ENCODE measurements at places on chromosomes 6 and 20.

GRCh38 chr6:6492675-6493074 is 95.8 kb upstream of the LY86 start:
- DNase-seq = no peak

- no peak for DNase-seq
These were observed 425.4 kb upstream of the HTR1E start for GRCh38 chr6:86511962-86512361.

- DNase-seq = no peak
These were observed 11.9 kb downstream of the KIF25 start for GRCh38 chr6:168009331-168009730.

- DNase-seq = no peak
These were observed 11.0 kb downstream of the TTBK1 start for GRCh38 chr6:43254138-43254817.

GRCh38 chr6:132070356-132070755 is 119.2 kb upstream of the CCN2 start:
- DNase-seq = no peak

DNA sequence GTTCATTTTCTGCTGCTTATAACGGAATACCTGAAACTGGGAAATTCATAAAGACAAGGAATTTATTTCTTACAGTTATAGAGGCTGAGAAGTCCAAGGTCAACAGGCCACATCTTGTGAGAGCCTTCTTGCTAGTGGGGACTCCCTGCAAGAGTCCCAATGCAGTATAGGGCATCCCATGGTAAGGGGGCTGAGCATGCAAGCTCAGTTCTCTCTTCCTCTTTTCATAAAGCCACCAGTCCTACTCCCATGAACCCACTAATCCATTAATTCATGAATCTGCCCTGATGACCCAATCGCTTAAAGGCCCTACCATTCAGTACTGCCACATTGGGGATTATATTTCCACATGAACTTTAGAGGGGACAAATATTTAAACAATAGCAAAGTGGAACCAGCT is 26.5 kb downstream of the CYB5R4 start:
- DNase-seq = no peak

- DNase-seq = peak; percentile 34
These were observed 93.8 kb downstream of the FOXA2 start for GRCh38 chr20:22490287-22491193.

DNA sequence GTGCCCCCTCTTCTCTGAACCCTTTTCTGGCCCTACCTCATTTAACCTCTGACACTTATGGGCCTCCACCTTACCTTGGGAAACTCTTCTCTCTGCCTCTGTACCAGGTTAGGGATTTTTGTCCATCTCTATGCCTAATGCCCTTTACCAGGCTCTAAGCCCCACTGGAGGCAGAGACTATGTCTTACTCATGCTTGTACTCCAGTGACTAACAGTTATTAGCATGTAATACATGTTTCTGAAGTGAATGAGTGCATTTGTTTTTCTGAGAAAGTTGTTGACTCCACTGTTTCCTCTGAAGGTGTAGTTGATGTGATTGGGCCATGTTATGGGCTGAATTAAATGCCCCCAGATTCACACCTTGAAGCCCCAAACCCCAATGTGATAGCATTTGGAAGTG is 234.3 kb downstream of the PACRG start:
- no peak for DNase-seq

GRCh38 chr20:53994088-53994487 is 76.3 kb downstream of the BCAS1 start:
- DNase-seq = no peak

DNA sequence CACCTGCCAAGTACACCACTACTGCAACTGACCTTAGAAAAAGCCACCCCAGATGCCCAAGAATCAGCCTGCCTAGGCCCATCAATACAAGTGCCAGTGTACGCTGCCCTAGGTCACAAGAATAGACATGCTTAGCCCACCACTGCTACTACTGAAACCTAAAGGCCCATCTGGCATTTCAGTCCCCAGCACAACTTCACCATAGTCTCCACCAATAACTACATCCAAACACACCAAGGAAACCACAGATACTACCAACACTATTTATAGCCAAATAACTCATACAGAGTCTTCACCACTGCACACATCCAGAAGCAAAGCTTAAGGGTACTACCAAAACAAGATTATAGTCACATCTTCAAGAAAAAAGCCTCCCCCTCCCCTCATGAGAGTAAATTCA is 28.2 kb downstream of the TREML4 start:
- no peak for DNase-seq

DNA sequence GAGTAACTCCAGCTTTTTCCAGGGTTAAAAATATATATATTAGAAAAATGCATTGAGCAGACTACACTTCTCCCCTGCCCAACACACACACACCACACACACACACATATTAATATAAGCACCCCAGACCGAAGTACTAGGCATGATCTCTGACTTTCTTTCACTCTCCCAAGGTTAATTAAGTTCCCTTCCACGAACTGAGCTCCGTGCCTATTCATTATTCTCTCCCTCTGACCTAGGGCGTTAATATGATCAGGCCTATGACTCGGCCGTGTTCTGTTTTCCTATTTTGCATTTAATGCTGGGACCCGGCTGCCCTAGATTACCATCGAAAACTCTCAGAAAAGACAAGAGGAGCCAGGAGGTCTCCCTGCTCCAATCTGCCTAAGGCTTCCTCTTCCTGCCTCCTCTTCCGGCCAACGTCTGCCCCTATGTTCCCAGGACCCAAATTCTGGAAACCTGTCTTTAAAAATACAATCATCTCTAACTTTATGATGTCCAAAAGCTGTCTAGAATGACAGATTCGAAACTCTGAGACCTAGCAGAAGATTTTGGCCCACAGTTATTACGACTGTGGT is 6.1 kb upstream of the POU3F2 start:
- no peak for DNase-seq

- DNase-seq = no peak
These were observed 217.7 kb upstream of the SULF2 start for GRCh38 chr20:48003021-48003420.

GRCh38 chr20:16030253-16030652 is 543.0 kb downstream of the KIF16B start:
- DNase-seq = no peak

DNA sequence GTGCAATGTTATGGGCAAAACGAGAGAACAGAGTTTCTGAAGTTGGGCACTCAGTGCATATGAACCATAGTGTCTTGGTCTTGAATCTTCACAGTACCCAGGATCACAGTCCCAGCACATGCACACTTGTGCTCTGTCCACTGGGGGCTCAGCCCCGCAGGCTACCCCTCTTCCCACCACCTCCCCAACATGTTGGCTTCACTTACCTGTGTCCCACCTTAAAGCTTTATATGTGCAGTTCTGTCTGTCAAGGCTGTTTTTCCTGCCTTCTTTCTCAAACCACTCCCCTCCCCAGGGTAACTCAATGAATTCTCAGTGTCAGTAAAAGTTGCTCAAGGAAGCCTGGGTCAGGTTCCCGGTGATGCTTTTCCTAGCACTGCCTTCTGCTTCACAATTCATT is 129.9 kb downstream of the DOK5 start:
- no peak for DNase-seq

DNA sequence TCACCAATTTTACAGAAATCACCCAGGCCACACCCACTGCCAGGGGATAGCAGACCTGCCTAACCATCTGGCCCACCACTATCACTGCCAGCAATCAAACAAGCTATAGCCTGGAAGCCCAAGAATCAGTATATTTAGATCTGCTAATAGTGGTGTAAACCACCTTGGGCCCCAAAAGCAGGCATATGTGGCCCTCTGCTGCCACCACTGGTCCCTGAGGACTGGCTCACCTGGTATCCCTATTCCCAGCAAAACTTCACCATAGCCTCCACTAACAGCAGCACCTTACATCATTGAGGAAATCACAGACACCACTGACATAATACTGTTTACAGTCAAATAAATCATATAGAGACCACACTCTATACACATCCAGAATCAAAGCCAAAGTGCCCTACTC is 880.4 kb upstream of the MAN1A1 start:
- no peak for DNase-seq

DNA sequence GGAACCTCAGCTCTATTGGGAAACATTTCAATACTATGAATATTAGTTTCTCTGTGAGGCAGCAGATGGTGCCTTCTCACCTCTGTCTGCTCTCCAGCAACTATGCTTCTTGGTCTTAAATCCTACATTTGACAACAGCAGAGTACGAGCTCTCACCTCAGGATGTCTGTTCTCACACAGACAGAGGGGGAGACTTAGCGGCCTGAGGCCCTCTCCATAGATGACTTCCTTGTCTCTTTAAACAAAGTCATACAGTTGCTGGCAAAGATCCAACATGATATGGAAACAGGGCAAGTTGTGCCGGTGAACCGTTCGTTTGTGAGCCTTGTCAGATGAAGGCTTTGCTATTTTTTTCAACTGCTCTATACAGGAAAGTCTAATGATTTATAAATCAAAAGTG is 43.7 kb upstream of the GABRR1 start:
- no peak for DNase-seq

DNA sequence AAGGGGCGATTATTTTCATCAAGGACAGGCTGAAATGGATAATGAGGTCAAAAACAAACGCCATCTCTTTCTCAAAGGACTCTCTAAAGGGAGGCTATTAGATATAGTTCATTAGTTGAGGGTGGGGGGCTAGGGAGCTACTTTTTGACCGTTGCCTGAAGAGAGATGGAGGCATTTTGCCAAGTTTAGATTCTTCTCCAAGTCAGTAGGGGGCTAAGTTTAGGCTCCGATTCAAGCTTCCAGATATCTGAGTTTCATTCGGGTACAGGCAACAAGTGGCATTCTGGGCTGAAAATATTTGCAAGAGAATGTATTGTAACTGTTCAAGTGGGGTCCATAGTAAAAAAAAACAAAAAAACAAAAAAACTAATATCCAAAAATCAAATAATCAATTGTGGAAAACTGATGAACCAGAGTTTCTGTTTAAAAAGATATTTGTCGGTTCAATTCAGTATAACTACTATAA is 43.4 kb upstream of the PIM1 start:
- DNase-seq = no peak

Data from nephron progenitor cell (in vitro differentiated cells).